H1 (cell line): ENCODE measurements at places on chromosomes 7 and 10.

GRCh38 chr10:106978756-106979155 is 185.8 kb downstream of the SORCS1 start:
- no peak for DNase-seq

GRCh38 chr7:139820089-139820488 is 9.0 kb upstream of the TBXAS1 start:
- DNase-seq = no peak

DNA sequence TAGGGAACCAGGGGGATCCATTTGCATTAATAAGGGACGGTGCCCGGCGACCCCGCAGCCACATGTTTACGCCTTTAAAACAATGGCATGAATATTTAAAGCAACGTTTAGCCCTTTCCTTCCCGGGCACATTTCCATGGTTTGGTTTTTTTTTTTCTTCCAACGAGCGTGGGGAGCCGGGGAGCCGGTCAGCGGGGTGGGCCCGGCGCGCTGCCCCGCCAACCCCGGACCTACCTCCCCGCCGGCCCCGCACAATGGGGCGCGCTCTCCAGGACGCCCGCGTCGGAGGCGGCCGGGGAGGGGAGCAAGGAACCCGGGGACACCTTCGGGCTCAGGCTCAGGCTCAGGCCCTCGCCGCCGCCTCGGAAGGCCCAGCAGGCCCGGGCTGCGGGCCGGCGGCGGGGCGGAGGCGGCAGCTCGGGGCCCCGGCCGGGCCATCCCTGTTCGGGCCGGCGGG is 1.0 kb downstream of the SEPHS1 start:
- DNase-seq = peak; percentile 53

- peak; percentile 92 for DNase-seq
Observed at GRCh38 chr7:149771720-149772240, 1.6 kb downstream of the ZNF467 start.

DNA sequence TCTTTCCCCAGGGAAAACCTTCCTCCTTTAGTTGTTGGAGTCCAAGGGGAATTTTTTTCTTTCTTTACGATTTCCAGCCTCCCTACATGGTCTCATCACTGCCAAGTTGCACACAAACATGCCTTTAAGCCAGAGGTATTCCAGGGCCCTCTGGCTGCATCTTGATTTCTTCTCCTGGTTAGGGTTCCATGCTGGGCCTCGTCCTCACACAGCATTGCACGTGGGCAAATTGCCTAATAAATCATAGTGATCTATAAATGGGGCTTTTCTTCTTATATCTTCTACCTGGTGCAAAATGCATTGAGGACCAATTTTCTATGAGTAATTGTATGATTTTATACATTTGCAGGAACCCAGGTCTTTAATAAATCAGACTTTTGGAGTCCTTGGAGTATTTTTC is 284.2 kb downstream of the C7orf25 start:
- no peak for DNase-seq

DNA sequence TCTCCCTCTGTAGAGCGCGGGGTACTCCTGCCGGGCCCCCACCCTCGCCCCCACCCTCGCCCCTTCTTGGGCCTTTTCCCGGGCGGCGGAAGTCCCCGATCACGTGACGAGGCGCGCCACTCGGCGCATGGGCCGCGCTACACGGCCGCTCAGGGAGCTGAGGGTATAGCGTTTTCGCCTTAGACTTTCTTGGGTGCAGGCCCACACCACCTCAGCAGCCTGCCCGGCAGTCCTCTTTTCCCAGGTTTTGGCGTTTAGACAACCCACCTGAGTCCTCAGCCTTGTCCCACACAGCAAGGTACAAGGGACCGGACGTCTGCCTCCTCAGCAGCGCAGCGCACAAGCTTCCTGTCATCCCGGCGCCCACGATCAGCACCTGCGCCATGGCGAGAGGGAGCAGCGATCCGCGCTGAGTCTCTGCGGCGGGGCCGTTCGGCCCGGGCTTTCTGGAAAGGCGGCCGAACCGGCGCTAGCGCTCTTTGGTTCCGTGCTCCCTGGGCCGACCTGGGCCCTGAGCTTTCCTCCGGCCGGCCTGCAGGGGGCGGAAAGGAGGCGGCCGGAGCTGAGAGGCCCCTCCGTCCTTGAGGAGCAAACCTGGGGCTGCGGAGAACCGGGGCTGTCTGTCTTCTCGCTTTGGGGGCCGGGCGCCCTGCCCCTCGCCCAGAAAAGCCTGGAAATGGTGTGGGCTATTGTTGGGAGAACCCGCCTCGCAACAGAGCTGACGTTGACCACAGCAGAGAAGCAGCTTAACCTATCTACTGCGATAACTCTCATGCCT is at the start of gene RNLS:
RNLS (minus strand) TSS at position 513 of the 778 bp plus-strand sequence.
- DNase-seq = peak; percentile 82
